Ecto neural progenitor cell (in vitro differentiated cells): ENCODE measurements at places on chromosomes 7 and 10.
A peak's percentile ranks its signal among the peaks of the same experiment; 100 is the strongest.

GRCh38 chr10:94006591-94007550 is 13.1 kb downstream of the PLCE1 start:
- no peak for DNase-seq

DNA sequence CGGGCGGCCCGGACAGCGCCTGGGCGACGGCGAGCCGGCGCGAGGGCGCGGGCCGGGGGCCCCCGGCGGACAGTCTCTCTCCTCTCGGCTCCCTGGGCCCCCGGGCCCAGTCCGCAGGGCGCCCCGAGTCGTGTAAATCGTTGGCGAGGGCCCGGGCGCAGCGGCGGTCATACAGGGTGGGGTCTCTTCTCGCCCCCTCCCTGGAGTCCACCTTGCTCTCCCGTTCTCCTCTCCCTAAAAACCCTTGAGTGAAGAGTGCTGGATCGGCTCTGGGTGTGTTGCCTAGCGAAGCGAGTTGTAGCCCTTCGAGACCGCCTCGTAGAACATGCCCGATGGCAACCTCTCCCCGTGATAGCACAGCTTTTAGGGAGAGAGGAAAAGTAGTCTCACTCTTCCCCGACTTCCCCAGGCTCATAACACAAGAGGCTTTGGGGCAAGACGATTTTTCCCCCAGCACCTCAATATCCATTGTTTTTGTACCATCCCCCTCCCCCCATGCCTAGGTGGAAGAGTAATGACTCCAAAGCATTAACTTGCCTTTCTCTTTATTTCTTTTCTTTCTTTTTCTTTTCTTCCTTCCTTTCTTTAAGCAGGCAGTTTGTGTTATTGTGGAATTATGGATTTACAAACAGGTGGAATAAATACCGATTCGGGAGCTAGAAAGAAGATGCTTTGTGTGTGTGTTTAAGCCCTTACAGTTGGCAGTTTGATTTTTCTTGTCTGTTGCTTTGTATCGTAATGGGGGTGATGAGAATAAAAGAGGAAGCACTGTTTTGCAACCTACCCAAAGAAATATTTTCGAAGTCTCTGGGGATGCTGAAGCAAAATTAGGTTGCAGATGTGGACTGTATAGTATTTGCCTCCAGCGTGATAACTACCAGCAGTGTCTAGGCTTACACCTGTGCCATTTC is 822 bp downstream of the SHOC2 start:
- DNase-seq = peak; percentile 65

- no peak for DNase-seq
These were observed 35.5 kb upstream of the DRGX start for GRCh38 chr10:49431426-49431825.

DNA sequence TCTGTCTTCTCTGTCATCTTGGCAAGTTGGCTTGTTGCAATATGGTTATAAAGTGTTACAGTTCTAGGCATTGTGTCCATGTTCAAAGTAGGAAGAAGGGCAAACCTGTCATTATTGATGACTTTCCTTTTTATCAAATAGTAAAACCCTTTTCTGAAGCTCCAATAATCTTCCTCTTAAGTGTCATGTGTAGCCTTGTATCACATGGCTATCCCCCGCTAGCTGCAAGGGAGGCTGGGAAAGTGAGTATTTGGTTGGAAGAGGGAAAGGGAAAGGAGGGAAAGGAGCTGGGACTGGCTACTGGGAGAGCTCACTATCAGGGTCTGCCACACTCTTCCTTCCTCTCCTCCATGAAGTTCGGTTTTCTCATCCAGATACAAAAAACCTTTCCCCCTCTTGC is 45.2 kb upstream of the FAM180A start:
- DNase-seq = no peak

DNA sequence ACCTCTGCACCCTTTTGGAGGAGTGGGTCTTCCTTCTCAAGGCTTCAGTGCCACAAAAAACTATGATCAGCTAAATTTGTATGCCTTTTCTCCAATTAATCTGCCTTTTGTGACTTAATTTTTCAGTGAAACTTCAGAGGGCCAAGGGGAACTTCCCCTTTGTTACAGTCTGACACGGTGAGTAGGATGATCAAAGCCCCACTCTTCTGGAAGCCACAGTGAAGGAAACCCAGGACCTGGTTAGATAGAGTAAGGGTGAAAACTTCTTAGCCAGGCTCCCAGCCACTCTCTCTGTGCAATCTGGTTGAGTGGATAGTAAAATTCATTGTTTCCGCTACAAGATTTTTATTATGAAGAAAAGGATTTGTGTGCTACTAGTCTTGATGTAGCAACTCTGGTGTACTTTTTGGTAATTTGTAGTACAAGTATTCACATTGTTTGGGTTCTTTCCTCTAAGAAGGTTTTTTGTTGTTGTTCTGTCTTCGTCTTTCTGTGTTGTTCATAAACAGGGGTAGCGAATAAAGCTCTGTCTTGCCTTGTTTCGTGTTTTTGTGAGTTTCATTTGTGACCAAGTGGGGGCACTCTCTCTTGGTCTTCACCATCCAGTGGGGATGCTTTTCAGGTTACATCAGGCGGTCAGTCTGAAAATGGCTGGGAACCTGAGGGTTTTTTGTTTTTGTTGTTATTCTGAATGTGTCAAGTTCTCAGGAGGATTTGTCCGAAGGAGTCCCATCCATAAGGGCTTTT is 268.5 kb upstream of the NPSR1 start:
- DNase-seq = no peak

GRCh38 chr10:22515009-22515408 is 169.7 kb downstream of the SPAG6 start:
- no peak for DNase-seq
